ENCODE measurements at places on chromosomes 5 and 9. TPM values are rescaled to one million over a fixed set of nuclear protein-coding genes. Genes with fewer than 3 reads are reported as not detected.
A peak's percentile ranks its signal among the peaks of the same experiment; 100 is the strongest.

Gene ADGRV1
- under 0.01 TPM for total RNA-seq

Gene PDZD2
- total RNA-seq: not detected

Gene IL11RA
- 6.9 TPM for total RNA-seq

Gene OR1N2
- total RNA-seq: not detected

Gene PROB1
- under 0.01 TPM for total RNA-seq

Gene DIRAS2
- total RNA-seq: not detected

Gene CCNJL
- total RNA-seq: 2.0 TPM

Gene EGFLAM
- 1.1 TPM for total RNA-seq

GRCh38 chr5:104967806-104968410, 1405.3 kb upstream of the NUDT12 start:
- no peak overlapping the region for H3K4me3 ChIP-seq
- no peak overlapping the region for H3K27ac ChIP-seq
- no peaks in the 10 kb centered on the region for H3K27me3 ChIP-seq
- no peaks in the 10 kb centered on the region for H3K4me1 ChIP-seq
- no peak for DNase-seq

DNA sequence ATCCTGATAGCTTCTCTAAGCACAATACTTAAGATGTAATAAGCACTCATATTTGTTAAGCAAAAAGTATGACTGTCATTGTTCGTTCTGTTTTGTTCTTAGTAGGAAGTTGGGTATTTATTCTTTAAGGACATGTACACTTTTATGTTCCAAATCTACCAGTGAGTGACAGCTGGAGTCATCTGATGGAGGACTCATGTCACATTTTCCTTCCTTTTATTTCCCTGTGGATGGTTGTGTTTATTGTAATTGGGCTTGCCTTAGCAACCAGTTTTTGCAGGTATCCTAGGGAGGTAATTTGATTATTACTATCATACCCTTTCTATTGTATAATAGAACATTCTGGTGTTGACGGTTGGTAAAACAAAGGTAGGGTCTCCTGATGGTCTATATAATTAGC, 145.7 kb downstream of the ZSWIM6 start:
- H3K4me3 ChIP-seq: no peak overlapping the region
- H3K36me3 ChIP-seq: peaks cover 7% of the 10 kb centered on the region
- no peak for DNase-seq
- H3K27ac ChIP-seq: no peak overlapping the region
- H3K27me3 ChIP-seq: no peaks in the 10 kb centered on the region

GRCh38 chr9:107717529-107718314, 228.2 kb upstream of the KLF4 start:
- no peak overlapping the region for H3K4me3 ChIP-seq
- no peak overlapping the region for H3K27ac ChIP-seq
- H3K36me3 ChIP-seq: no peaks in the 10 kb centered on the region
- H3K4me1 ChIP-seq: peaks cover under 1% of the 10 kb centered on the region

DNA sequence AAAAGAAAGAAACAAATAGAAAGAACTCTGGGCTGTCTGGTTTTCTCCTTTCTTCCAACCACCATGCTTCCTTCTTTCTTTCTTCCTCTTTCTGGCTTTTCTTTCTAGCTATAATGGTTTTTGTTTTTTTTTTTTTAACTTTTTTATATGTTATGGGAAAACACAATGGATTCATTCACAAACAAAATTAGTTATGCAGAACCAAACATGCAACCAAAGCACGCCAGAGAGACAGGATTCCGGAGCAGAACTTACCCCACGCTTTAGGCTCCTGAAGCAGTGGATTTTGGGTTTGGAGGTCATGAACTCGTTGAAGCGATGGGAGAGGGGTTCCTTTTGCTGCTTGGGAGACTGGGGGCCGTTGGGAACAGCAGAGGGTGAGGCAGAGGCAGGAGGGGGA, 88.3 kb downstream of the USP20 start:
- H3K27me3 ChIP-seq: no peaks in the 10 kb centered on the region
- no peaks in the 10 kb centered on the region for H3K4me1 ChIP-seq
- H3K4me3 ChIP-seq: no peak overlapping the region
- DNase-seq: no peak

DNA sequence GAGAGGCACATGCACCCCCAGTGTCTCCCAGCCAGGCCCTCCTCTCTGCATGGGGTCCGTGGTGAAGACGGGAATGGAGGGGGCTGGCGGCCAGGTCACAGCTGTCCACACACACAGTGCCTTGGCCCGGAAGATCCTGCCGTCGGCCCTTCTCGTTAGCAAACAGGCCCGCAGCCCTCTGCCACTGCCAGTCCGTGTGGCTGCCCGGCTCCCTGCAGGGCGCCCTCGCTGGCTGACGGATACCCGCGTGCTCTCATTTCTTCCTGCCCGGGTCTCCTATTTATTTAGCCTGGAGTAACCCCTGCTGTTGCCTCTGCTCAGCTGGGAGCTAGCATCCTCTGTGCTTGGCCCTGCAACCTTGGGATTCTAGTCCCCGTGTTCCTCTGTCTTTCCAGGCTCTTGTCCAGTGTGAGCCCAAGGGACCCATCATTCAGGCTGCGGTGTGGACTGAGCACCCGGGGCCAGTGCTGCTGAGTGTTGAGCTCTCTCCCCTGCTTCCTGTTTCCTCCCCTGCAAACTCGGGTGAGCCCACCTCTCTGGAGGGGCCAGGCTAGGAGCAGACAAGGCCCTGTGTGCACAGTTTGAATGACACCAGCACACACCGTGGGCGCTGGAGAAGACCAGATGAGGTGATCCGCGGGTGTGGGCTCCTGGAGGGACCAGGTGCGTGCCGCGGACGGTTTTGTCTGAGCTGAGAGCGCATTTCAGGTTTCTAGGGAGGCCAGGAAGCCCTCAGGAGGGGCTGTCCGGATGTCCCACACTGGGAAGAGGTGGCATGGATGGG, 14.6 kb upstream of the RNU6ATAC start:
- H3K36me3 ChIP-seq: no peaks in the 10 kb centered on the region
- no peak for DNase-seq
- no peak overlapping the region for H3K4me3 ChIP-seq

DNA sequence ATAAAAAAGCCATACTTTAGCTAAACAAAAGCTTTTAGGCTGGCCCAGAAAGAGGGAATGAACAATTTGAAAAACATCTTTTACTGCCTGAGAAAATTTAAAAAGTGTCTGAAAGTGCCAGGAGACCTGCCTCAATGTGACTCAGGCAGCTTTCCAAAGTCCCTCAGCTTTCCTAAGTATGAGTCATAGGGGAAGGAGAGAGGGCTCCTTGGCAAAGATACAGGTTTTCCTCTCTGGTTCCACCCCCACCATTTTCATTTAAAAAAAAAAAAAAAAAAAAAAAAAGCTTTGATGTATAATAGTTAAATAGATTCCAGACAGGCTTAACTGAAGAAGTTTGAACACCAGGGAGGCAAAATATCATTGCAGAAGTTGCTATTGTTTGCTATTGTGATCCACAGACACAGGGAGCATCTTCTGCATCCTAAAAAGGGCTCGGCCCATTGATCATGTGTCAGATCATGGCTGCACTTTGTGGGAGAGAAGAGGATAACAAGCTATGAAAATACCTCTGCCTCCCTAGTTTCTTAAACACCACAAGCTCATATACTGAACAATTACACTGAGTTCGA, 71.5 kb downstream of the MRPS27 start:
- no peaks in the 10 kb centered on the region for H3K27me3 ChIP-seq
- peak; percentile 88 for DNase-seq
- peaks cover 23% of the 10 kb centered on the region for H3K4me1 ChIP-seq
- H3K4me3 ChIP-seq: no peak overlapping the region
- H3K27ac ChIP-seq: 0 out of 2 replicates have a peak overlapping the region, but pooled peaks have one; percentile 1

GRCh38 chr5:1477341-1477740, 32.1 kb upstream of the SLC6A3 start:
- DNase-seq: peak; percentile 15
- H3K4me3 ChIP-seq: no peak overlapping the region
- H3K27ac ChIP-seq: no peak overlapping the region

GRCh38 chr5:5487585-5488360, 65.3 kb downstream of the ICE1 start:
- no peak overlapping the region for H3K27ac ChIP-seq
- DNase-seq: no peak

DNA sequence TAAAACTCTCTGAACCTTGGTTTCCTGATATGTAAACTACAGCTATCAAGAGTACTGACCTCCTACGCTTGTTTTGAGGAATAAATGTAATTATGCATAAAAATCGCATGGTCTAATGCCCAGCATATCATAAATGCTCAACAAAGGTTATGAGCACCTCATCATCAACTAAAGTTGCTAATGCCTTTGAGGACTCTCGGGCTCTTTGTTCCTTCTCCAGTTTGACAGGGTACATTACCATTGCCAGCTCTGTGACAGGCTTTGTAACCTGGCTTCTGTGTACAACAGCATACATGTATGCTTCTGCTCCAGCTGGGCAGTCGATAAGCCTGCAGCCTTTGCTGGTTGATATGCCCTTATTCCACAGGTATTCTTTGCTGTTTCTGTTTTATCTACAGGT, 95.2 kb downstream of the C9orf152 start:
- no peak overlapping the region for H3K4me3 ChIP-seq
- peaks cover 33% of the 10 kb centered on the region for H3K4me1 ChIP-seq
- H3K27ac ChIP-seq: no peak overlapping the region
- DNase-seq: no peak
- H3K27me3 ChIP-seq: no peaks in the 10 kb centered on the region
- H3K36me3 ChIP-seq: peaks cover 8% of the 10 kb centered on the region
